CD4-positive, CD25-positive, alpha-beta regulatory T cell (primary cell): ENCODE measurements at places on chromosomes 11 and 22.

DNA sequence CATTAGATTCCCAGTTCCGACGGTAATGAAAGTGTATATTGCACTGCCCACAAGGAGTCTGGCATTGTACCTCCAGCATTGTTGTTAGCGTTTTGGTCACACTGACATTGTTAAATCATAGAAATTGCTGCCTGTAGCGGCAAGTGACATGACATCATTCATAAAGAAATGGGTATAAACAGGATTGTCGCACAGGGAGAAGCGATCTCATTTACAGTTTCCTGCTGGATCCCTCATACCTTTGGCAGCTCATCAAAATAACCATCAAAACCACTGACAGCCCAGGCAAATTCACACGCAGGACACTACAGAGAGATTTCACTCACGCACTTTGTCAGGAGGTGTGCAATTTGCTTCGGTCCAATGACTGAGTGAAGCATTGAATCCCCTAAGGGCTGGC, 3.5 kb downstream of the HTR3B start:
- DNase-seq = no peak

DNA sequence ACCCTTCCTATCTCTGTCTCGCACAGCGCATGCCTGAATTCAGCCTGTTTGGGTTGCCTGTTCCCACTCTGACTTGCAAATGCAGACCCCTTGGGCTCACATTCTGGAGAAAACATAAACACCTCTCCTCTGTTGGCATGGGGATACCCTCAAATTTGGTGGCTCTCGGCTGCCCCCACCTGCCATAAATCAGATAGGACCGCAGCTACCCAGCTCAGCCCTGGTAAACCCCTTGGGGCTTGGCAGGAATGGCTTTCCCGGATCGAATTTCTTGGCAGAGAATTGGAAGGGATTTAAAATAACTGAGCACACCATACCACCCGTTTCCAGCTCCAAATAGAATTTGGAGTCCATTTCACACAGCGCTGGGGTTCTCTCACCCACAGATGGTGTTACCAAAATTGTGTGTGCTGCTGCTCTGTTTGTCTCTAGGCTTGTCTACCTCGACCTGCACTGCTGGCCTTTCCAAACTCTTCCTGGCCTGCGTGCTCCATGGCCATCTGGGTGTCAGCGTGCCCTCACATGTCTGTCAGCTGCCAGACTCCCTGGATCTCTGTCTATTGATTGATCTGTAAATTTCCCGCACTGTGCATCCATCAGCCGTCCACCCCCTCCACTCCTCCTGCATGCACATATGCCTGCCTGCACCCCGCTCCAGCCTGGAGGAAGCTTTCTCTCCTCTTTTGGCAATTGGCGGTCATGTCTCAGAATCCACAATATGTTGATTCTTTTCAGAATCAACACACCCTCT, 134.0 kb downstream of the NTM start:
- no peak for DNase-seq

DNA sequence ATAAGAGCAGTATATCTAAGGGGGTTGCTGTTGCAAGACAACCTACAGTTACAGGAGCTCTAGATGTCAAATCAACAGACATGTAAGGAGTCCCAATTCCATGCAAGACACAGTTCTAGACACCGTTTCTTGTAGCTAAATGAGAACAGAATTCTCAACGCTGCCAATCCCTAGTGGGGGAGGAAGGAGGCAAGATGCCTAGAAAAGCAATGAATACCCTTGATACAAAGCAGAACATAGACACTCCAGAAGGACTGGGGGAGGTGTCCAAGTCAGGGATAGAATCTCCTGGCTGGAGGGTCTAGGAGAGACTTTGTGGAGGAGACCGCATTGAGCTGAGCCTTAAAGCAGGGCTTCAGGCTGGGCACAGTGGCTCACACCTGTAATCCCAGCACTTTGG, 280.2 kb downstream of the BUD13 start:
- DNase-seq = no peak

- DNase-seq = no peak
These were observed 10.5 kb downstream of the KLHL22 start for GRCh38 chr22:20484948-20485683.

DNA sequence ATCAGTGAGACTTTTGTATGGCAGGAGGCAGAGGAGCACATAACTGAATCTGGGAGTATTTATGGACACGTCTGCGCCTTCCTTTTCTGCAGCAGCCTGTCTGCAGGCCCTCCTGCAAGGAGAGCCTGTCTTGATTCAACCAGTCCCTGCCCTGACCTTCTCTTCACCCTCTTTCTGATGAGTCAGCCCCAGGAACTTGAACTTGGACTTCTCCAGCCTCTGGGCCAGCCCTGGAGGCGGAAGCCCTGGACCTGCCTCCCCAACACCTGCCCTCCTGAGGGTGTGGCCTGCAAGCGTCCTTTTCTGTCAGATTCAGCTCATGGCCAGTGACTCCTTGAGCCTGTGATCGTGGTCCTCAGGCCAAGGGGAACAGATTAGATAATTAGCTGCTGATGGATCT, 20.0 kb downstream of the DAGLA start:
- DNase-seq = no peak

DNA sequence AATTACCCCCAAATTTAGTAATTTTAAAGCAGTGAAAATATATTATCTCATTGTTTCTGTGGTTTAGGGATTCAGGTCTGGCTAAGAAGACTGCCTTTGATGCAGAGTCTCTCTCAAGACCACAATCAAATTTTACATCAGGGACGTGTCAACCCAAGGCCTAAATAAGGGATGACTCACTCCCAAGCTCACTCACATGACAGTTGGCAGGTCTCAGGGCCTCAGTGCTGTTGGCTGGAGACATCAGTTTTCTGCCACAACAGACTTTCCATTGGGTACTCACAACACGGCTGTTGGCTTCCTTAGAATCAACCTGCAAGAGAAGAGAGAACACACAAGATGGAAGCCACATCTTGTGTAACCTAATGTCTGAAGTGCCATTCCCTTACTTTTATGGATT, 377.3 kb downstream of the FAM181B start:
- no peak for DNase-seq

DNA sequence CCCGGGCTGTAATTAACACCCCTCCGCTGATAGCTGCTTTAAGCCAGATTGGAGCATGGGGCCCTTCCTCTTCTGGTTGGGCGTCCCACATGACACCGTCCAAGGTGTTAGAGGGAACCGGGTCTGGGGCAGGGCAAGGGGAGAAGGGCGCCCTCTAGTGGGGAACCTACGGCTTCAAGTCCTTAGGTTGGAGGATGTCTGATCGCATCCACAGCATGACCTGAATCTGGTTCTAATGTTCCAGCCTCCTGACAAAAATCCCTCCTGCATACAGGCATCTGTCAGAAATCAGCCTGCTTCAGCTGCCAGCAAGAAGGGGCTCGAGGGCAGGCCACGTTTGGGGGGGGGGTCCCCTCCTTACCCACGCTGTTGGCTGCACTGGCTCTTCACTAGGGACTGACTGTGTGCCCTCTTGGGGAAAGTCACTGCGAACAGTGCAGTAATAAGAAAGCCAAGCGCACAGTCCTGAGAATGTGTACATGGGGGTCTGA, 94.2 kb upstream of the TBCEL start:
- DNase-seq = no peak

DNA sequence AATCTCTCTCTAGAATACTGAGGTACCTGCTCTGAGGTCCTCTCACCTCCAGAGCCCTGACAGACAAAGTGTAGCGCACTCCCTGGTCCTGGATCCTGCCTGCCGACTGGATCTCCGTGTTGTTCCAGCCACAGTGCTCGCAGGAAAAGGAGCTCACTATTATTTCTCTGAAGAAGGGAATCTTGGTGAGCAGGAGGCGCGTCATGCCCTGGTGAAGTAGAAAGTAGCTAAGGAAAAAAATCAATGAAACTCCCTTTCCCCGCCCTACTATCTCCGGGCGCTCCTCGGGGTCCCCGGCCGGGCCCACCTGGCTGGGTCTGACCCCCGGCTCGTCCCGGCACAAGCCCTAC, 412 bp downstream of the ZPR1 start:
- DNase-seq = no peak

GRCh38 chr22:17694193-17694592, 55.6 kb downstream of the BCL2L13 start:
- DNase-seq = no peak

DNA sequence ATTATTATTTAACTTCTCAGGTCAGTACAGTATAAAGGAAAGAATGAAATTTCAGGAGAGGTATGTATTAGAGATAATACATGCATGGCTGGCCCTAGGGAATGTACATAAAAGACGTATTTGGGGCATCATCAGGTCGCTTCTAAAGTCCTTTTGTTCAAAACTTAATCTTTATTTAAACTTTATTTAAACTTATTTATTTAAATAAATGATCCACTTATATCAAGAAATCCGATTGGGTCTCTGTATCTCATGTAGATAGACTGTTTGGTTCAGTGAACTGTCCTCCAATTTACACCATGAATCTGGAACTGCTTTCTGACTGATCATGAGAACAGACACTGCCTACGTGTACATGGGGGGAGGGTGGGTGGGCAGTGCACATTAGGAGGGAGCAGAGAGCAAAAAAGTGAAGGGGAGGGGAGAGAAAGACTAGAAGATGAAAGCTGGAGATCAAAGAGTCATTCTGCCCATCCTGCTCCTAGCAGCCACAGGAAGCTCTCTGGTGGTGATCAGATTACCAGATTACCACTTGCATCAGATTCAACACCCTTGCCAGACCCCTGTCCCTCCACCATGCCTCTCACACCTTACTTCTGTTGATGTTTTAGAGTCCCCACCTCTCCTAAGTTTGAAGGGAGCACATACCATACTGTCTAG, 92.1 kb upstream of the MTMR2 start:
- no peak for DNase-seq

DNA sequence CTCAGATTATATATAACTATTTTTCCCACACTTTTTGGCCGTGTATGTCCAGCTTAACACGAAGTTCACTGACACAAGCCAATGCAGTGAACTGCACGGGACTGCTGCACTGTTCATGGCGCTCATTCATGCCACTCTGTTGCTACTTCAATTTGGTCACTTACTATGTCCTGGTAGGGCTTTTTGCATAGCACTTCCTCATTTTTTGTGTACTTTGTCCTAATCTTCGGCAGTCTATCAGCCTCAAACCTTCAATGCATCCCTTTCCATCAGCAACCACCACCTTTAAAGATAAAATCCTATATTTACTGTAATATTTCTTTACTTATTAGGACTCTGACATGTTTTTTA, 18.7 kb upstream of the ARHGAP32 start:
- no peak for DNase-seq

DNA sequence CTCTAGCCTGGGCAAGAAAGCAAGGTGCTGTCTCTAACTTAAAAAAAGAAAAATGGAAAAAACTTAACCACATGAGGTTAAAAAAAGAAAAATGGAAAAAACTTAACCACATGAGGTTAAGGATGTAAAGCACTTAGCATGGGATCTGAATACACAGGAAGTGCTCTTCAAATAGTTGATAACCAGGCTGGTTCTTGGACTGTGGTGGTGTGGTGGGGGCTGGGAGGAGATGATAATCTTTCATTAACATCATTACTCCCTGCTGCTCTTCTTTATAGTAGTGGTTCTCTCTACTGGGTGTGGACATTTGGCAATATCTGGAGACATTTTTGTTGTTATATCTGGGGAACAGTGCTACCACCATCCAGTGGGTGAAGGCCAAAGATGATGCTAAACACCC, 88.4 kb downstream of the TTC17 start:
- no peak for DNase-seq

DNA sequence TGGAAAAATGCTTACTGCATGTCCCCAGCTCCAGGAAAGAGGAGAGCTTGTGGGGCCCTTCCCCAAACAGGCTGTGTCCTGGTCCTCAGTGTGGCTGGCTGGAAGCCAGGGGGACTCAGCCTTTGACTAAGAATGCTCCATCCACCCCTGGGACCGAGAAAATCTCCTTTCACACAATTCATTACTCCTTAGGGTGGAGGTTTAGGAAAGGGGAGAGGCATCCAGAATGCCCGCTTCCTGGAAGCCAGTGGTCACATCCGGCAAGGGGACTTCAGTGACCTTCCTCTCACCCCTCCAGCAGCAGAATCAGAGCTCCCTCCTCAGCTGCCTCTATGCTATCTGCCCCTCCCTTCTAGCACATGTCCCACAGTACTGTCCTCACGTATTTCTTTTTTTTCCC, 21.9 kb downstream of the ATG16L2 start:
- DNase-seq = no peak

GRCh38 chr11:70463478-70464255, 65.3 kb downstream of the CTTN start:
- DNase-seq = no peak
